ENCODE measurements at places on chromosomes 5 and 9. TPM values are rescaled to one million over a fixed set of nuclear protein-coding genes. Genes with fewer than 3 reads are reported as not detected.

DNA sequence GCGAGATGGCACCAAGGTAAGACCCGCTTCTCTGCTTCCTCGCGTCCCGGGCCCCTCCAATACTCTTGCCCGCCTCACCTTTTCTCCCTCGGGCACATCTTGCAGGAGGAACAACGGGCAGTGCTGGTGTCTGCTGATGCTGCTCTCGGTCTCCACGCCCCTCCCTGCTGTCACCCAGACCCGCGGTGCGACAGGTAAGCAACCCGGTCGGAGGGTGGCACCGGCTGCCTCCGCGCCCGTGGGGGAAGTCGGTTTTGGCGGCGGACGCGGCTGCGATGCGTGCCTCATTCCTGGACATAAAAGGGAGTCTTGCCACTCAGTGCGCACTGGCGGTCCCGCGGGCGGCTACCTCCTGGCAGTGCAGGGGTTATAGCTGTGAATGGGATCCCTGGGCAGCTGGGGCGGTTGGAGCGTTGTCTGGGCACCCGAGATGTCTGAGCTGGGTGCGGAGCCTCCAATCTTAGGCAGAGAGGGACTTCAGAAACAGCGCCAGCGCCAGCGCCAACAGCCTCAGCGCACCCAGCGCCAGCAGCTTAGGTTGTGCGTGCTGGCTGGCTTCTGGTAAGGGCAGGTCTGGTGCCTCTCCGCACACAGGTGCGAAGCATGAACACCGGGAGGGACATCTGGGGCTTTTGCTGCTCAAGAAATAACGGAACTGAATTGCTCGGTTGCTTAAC, 488 bp downstream of the COL15A1 start:
- peak overlapping the region; percentile 51 for H3K4me3 ChIP-seq
- no peaks in the 10 kb centered on the region for H3K36me3 ChIP-seq
- H3K4me1 ChIP-seq, result no peaks in the 10 kb centered on the region
- no peak for DNase-seq

DNA sequence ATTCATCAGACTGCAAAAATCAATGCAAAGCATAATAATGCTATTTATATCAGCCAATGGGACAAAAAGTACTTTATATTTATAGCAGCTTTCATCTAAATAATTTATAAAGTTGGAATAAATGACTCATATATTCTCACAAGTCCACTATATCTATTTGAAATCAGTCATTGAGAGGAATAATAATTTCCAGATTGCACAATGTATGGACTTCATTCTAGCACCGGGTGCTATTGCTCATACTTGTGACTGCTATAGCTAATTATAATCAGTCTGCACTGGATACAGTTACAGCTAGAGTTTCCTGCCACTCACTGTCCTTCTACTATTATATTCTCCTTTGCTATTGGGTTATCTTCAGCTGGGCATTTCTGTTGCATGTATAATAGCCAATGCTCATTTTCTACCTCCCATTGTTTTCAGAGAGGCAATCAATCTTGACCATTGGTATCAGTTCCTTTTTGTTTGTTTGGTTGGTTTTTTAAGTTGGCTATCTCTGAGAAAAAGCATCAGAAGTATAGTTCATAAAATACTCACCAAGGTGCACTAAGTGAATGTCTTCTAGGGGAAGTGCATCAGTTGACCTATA, 1.9 kb downstream of the CDH18 start:
- H3K36me3 ChIP-seq, result no peaks in the 10 kb centered on the region
- no peaks in the 10 kb centered on the region for H3K4me1 ChIP-seq
- H3K4me3 ChIP-seq, result no peak overlapping the region
- no peak overlapping the region for H3K27ac ChIP-seq

DNA sequence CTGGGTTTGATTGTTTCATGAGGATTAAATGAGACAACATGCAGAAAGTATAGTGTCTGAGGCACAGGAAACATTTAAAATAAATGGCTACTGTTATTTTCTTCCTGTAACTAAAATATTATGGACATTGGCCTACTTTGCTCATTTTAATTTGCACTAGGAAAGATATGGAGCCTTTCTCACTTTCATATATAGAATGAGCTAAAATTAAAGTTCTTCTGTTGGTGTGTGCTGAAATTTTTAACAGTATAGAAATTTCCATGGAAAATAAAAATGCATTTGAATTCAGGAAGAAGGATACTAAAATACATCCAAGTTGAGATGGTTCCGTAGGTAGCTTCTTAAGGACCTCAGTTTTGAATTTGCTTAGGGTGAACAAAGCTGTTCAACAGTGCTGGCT, 131.9 kb downstream of the MAST4 start:
- peaks cover 5% of the 10 kb centered on the region for H3K4me1 ChIP-seq
- H3K4me3 ChIP-seq, result no peak overlapping the region
- H3K27me3 ChIP-seq, result no peaks in the 10 kb centered on the region
- DNase-seq, result no peak

- H3K27me3 ChIP-seq, result no peaks in the 10 kb centered on the region
- no peak overlapping the region for H3K4me3 ChIP-seq
- H3K36me3 ChIP-seq, result no peaks in the 10 kb centered on the region
- H3K27ac ChIP-seq, result no peak overlapping the region
These were observed 778.1 kb upstream of the WWC1 start for GRCh38 chr5:167513381-167513780.

DNA sequence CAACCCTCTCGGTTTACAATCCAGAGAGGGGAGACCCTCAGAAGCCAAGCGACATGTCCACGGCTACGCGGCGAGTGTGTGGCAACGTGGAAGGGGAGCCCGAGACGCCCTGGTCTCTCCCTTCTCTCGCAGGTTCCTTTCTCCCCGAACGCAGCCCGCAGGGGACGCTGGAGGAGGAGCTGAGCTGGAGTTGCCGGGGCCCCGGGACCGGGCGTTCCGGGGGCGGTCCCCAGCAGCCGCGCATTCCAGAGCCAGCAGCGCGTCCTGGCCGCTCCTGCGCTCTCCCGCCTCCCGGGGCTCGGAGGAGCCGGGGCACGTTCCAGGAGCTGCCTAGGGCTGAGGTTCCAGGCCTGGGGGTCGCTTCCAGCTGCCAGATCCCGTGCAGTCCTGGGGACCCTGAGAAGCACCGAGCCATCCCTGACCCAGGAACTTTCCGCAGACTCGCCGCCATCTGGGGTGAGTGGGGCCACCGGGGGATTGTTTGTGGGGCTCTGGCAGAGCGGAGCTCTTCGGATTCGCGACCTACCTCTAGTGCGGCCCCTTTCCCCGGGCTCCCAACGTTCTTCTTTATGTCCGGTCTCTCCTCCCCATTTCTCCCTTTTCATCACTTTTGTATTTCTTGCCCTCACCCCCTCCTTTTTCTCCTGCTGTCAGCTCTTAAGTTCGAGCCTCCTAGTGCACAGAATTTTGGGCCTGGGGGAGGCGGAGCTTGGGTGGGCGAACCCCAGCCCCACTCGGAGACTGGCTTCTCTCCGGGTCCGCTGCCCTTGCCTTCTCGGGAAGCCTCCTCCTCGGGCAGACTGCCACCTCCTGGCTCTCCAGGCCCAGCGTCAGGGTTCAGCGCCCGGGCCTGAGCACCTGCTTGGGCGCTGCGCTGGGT, at the start of gene SMIM3:
Gene SMIM3 (plus strand): TSS at position 241 of the 880 bp plus-strand sequence. CDS start 16,684 bp downstream, outside the sequence.
- no peaks in the 10 kb centered on the region for H3K27me3 ChIP-seq
- H3K36me3 ChIP-seq, result no peaks in the 10 kb centered on the region
- peaks cover 51% of the 10 kb centered on the region for H3K4me1 ChIP-seq

GRCh38 chr5:38994324-38994927, 79.8 kb downstream of the RICTOR start:
- no peaks in the 10 kb centered on the region for H3K27me3 ChIP-seq
- DNase-seq, result no peak
- H3K27ac ChIP-seq, result no peak overlapping the region
- H3K4me3 ChIP-seq, result no peak overlapping the region
- H3K4me1 ChIP-seq, result no peaks in the 10 kb centered on the region
- peaks cover 12% of the 10 kb centered on the region for H3K36me3 ChIP-seq

GRCh38 chr5:58898538-58898937, 315.7 kb downstream of the RAB3C start:
- no peak overlapping the region for H3K4me3 ChIP-seq
- H3K36me3 ChIP-seq, result no peaks in the 10 kb centered on the region
- no peaks in the 10 kb centered on the region for H3K27me3 ChIP-seq
- H3K27ac ChIP-seq, result no peak overlapping the region
- no peak for DNase-seq

The PCDHB15 gene
- 2.5 TPM for total RNA-seq

DNA sequence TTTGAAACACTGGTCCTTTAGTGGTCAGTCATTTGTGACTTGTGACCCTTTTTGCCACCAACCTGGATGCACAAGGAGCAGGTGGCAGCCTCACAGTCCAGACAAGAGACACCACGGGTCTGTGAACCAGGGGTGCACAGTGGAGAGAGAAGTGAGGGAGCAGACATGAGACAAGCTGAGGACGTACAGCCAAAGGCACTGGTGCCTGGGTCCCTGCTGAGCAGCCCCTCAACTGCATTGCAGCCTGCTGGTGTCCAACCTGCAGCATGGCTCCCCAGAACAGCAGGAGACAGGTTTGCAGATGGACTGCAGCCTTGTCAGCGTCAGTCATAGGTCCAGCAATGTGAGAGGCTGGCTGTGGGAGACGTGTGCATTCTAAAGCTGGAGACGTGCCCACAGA, 124.2 kb upstream of the FSTL4 start:
- DNase-seq, result no peak
- H3K4me1 ChIP-seq, result no peaks in the 10 kb centered on the region
- H3K36me3 ChIP-seq, result no peaks in the 10 kb centered on the region
- H3K27ac ChIP-seq, result no peak overlapping the region
- H3K27me3 ChIP-seq, result no peaks in the 10 kb centered on the region

The TMEM252 gene
- total RNA-seq, result not detected

- H3K4me3 ChIP-seq, result peak overlapping the region; percentile 74
These were observed 2.0 kb upstream of the MAT2B start for GRCh38 chr5:163503106-163504078.

DNA sequence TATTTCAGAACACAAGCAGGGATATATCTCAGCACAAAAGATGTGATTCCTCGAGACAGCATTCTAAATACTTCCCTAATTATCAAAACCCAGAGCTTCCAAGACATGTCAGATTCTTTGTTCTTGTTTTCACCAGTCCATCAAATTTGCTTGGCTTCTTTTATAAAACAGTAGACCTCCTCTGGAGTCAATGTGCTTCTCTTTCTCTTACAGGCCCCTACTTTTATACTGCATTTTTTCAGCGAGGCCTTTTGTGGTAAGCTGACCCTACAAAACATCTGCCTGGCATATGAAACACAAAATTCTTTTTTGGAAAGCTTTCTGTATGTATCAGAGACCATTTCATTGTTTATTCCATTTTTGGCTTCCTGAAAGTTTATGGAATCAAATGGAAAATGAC, 81.8 kb downstream of the ARSB start:
- H3K4me1 ChIP-seq, result peaks cover 10% of the 10 kb centered on the region
- H3K36me3 ChIP-seq, result no peaks in the 10 kb centered on the region
- H3K4me3 ChIP-seq, result no peak overlapping the region
- H3K27me3 ChIP-seq, result no peaks in the 10 kb centered on the region
- no peak overlapping the region for H3K27ac ChIP-seq

The MSX2 gene
- total RNA-seq, result 0.52 TPM

The ZNF354C gene
- 6.7 TPM for total RNA-seq

DNA sequence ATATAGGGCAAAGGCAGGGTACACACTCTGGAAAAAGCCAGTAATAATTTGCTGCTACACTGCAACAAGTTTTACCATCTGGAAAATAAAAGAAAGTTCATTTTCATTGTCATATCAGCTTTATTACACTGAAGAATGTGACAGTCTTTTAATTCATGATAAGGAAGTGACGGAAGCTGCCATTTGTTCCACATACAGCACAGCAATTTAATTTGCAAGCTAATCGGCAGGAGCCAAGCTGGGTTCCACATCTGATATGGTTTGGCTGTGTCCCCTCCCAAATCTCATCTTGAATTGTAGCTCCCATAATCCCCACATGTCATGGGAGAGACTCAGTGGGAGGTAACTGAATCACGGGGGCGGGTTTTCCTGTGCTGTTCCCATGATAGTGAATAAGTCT, 16.5 kb downstream of the PRELID2 start:
- H3K4me3 ChIP-seq, result no peak overlapping the region
- no peak for DNase-seq
- no peaks in the 10 kb centered on the region for H3K4me1 ChIP-seq

GRCh38 chr9:27117489-27118135, 8.6 kb downstream of the TEK start:
- H3K4me3 ChIP-seq, result no peak overlapping the region
- DNase-seq, result peak; percentile 70
- peaks cover 11% of the 10 kb centered on the region for H3K4me1 ChIP-seq

The DOCK8 gene
- 83.4 TPM for total RNA-seq

- H3K27me3 ChIP-seq, result no peaks in the 10 kb centered on the region
- no peaks in the 10 kb centered on the region for H3K36me3 ChIP-seq
- peaks cover 32% of the 10 kb centered on the region for H3K4me1 ChIP-seq
- no peak for DNase-seq
- no peak overlapping the region for H3K27ac ChIP-seq
These were observed 286.1 kb downstream of the ARHGAP26 start for GRCh38 chr5:143056339-143056704.

DNA sequence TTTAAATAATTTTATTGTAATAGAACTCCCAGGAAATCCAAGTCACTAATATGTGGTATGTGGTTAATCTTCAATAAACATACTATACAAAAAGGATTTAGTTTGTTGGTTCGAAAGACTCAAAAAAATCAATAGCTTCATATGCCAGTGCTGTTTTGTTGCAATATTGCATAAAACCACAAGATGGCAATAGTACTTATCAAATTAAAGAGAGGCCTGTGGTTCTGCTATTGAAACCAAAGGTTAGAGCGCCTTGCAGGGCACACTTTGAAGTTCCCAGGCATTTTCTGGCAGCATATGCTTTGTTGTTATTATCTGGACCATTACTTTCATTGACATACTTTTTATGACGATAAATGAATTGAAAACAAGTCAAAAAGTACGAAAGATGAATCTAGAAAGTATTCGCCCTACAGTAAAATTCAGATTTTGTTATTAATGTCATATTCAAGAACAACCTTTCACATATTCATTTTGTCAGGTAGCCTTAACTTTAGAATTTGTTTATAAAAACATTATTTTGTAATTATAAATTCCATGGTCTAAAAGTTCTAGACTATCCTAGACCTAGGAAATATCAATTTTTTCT, 316.3 kb downstream of the MCTP1 start:
- H3K4me3 ChIP-seq, result no peak overlapping the region
- H3K4me1 ChIP-seq, result no peaks in the 10 kb centered on the region
- no peak for DNase-seq
- no peaks in the 10 kb centered on the region for H3K36me3 ChIP-seq
- no peak overlapping the region for H3K27ac ChIP-seq

The CARTPT gene
- total RNA-seq, result not detected

- no peak for DNase-seq
- H3K36me3 ChIP-seq, result no peaks in the 10 kb centered on the region
- H3K27me3 ChIP-seq, result no peaks in the 10 kb centered on the region
- H3K4me3 ChIP-seq, result no peak overlapping the region
- H3K27ac ChIP-seq, result no peak overlapping the region
These were observed 986.5 kb upstream of the WWC1 start for GRCh38 chr5:167304834-167305469.

GRCh38 chr9:77751341-77752091, 103.4 kb upstream of the GNA14 start:
- H3K27ac ChIP-seq, result no peak overlapping the region
- no peaks in the 10 kb centered on the region for H3K36me3 ChIP-seq
- H3K4me3 ChIP-seq, result no peak overlapping the region
- H3K27me3 ChIP-seq, result no peaks in the 10 kb centered on the region

All from upper lobe of right lung (tissue), 1 donor.